ENCODE measurements at places on chromosomes 7 and 10. TPM values are rescaled to one million over a fixed set of nuclear protein-coding genes. Genes with fewer than 3 reads are reported as not detected.

- no peak for DNase-seq
Observed at GRCh38 chr7:68998136-68998535, 600.1 kb upstream of the AUTS2 start.

DNA sequence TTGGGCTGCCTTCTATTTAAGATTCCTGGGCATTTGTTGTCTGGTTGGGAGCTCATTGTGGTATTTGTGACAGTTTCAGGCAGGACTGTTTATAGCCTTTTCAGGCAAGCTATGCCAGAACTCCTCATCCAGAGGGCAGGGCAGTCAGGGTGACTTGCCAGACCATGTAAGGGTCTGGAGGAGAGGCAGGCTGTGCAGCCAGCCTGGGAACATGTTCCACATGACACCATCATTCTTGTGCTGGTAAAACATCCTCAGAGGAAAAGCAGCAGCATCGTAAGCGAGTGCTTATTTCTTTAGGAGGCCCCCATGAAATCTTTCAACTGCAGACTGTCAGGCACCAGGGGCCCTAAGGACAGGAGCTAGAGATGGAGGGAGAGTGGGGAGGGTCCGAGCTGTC lies 44.0 kb upstream of the SORBS1 start:
- DNase-seq: peak; percentile 62

- DNase-seq: no peak
Observed at GRCh38 chr7:35558841-35559240, 136.1 kb downstream of the HERPUD2 start.

DNA sequence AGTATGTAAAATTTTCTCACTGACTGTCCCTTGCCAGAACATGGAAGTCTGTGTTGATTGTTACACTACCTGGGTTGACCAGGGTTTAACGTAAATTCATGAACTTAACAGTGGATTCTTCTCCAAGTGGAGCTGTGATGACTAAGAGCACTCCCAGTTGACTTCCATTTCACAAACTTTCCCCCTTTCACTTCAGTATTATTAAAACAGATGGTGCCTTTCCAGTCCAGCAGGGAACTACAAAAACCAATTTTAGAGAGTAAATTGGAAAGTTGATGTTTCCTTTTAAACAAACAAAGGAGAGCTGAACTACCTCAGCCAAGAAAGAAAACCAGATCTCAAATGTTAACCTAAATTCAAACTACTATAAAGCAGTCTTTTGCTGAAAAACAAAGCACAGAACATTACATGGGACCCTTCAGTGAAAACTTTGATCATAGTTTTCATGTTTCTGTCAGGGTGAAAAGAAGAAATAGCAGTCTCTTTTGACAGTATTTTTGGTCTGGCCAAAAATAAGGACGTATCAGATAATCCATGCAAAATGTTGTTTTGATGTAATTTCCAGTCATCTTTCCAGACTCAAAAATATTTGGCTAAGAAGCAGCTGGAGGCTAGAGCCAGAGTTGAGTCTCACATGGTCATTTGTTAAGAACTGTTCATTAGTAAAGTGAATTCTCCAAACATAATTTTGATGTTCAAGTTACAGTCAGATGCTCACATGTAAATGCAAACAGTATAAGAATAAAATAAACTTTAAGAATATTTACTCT lies 479.9 kb upstream of the AKR1E2 start:
- no peak for DNase-seq

GRCh38 chr10:31143331-31143935 lies 111.8 kb upstream of the ZNF438 start:
- no peak for DNase-seq

DNA sequence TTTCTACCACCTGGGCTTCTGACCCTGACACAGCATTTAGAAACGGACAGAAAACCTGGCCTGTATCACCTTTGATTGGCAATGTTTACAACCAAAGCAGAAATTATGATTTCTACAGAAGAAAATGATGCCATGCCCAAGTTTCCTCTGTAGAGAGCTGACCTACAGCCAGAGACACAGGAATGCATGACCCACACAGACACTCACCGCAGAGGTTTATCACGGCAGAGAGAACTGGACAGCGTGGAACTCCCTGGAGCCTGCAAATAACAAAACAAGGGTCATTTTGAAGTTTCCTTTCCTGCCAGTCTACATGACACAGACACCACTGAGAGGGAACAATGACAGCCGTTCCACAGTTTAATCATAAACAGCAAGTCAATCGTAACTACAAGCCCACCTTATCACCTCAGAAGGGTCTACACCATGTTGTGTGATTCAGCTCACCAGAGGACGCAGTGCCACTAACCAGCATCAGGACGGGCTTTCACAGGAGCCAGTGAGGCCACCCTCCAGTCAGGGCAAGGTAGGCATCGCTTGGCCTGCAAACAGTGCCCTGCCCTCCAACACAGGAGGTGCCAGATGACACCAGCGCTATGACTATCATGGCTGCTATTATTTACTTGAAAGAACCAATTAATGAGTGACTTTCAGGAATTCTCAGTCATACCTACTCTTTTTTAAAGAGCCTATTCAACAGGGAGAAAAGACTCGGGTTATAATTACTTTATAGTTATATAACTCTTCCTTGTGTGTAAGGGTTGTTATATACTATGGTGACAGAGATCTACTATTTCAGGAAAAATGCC lies 139.9 kb downstream of the TNS3 start:
- DNase-seq: no peak

- no peak for DNase-seq
Observed at GRCh38 chr10:14385596-14386593, 55.2 kb upstream of the FRMD4A start.

DNA sequence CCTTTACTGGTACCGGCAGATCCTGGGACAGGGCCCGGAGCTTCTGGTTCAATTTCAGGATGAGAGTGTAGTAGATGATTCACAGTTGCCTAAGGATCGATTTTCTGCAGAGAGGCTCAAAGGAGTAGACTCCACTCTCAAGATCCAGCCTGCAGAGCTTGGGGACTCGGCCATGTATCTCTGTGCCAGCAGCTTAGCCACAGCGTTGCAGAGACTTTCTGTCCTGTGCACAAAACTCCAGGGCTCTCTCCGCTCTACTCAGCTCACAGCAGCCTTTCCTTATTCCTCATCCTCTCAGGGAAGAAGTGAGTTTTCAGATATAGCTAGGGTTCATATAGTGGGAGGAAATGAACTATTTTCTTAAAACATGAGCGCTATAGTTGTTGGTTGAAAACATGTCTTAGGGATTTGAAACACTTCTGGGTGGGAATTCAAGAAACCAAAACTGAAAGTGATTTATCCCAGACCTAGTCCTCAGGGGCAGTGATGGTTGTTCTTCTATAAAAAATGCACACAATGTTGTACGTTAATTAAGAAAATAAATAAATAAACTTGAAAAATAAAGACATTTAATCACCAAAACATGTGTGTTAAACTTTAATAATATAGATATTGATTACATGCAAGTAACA lies 150.2 kb upstream of the PRSS58 start:
- DNase-seq: no peak

DNA sequence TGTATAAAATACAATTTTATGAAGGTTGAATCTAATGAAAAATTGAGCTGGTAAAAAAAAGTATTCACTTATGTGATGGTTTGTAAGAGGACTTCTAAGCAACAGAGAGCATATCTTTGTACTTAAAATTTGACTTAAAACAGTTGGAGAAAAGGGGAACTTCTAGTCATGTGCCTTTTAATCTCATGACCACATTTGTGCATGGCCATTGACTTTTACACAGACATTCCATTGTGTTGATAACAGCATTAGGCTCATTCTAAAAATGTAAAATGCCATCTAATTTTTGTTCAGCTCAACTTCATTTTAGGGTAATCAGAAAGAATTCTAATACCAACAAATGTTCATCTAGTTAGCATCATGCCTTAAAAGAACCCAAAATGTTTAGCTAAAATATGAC lies 119.9 kb downstream of the HPSE2 start:
- DNase-seq: no peak

- no peak for DNase-seq
Observed at GRCh38 chr7:28297801-28298459, 114.4 kb upstream of the CREB5 start.

DNA sequence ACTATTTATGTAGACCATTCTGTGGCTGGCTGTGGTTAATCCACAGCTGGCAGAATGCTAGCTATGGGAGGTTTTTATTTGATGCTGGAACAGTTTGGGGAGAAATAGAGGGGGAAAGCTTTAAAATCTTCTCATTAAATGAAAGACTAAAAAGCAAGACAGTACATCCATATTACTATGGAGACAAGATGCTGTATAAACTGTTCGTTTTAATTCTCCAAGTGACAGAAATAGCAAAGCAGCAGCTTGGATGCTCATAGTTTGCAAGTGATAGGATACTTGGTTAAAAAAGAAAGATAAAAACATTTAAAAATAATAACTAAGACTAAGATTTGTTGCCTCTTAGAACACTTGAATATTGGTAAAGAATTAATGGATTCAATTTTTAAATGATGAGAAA lies 304.9 kb upstream of the KAT6B start:
- no peak for DNase-seq

DNA sequence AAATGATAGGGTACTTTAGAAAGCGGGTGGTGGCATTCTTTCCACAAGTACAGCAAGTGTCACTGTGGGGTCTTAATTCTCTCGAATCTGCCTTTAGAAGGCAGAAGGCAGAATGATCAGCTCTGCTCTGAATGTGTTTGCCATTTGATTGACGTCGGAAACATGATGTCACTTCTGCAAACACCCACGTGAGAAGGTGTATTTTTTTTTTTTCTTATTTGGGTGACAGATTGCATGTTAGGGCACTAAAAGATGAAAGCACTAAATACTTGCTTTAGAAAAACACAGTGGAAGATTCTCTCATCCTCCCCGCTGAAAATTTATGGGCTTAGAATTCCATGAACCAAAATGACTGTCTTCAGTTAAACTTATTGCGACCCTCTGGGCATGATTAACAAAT lies 150.2 kb downstream of the TCF7L2 start:
- no peak for DNase-seq

DNA sequence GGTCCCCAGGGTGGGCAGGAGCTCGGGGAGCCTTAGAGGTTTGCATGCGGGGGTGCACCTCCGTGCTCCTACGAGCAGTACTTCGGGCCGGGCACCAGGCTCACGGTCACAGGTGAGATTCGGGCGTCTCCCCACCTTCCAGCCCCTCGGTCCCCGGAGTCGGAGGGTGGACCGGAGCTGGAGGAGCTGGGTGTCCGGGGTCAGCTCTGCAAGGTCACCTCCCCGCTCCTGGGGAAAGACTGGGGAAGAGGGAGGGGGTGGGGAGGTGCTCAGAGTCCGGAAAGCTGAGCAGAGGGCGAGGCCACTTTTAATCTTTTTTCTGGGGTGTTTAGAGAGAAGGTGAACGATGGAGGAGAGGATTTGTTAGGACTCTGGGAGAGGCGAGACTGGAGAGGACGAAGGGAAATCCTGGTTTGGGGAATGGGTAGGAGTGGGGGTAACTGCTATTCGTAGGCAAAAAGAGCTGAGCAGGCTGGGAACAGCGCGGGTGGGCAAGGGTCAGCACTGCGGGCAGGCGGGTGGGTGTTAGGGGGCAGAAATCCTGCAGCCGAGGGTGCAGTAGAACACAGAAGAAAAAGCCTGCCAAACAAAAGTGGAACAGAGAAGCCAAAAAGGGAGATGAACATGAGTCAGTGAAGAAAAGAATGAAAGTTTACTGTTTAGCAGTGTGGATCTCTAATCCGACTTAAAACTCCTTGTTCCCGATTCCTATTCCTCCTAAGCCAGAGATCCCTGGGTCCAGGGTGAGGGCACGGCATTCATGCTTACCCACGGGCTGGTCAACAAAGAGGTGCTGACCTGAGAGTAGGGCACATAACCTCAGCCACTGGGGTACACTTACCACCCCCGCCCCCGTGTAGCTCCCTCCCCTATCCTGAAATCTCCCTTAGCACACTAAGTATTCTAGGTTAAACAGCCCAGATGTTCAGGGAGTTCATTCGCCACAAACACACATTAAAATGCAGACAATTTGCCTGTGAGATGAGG lies 26.9 kb downstream of the PRSS2 start:
- DNase-seq: no peak

Gene INA
- 0.18 TPM for total RNA-seq

Gene OR13A1
- total RNA-seq: not detected

Gene NKX6-2
- total RNA-seq: not detected

Gene VWDE
- 1.5 TPM for total RNA-seq

Gene C7orf33
- not detected for total RNA-seq

Gene TFR2
- total RNA-seq: 0.64 TPM

Gene WEE2
- total RNA-seq: not detected

Gene FXYD4
- total RNA-seq: not detected
